Activated CD8-positive, alpha-beta T cell treated with anti-CD3 and anti-CD28 coated beads, Interleukin-2, amount 10 ng/mL, durations not matched to agents 7 days and 5 days (primary cell): ENCODE measurements at places on chromosomes 2 and 18. TPM values are rescaled to one million over a fixed set of nuclear protein-coding genes. Genes with fewer than 3 reads are reported as not detected.
A peak's percentile ranks its signal among the peaks of the same experiment; 100 is the strongest.

DNA sequence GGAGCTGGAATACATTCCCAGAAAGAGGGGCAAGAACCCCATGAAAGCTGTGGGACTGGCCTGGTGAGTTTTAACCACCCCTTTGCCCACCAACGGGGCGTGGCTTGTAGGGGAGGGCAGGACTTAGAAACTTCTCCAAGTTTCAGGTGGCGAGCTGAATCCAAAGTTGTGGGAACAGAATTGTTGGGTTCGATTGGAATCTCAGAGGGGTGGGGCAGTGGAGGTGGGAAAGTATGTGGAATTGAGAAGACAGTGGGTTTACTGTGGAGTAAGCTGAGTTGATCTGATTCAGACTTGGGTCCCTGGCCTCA lies 1.1 kb downstream of the PNKD start:
- H3K27me3 ChIP-seq = no peaks in the 10 kb centered on the region
- peaks cover 44% of the 10 kb centered on the region for H3K36me3 ChIP-seq
- H3K27ac ChIP-seq = peak overlapping the region; percentile 95
- H3K4me3 ChIP-seq = peak overlapping the region; percentile 96
- H3K4me1 ChIP-seq = peaks cover 41% of the 10 kb centered on the region

The WNT10A gene
- total RNA-seq = not detected

The SLC8A1 gene
- 0.45 TPM for total RNA-seq

GRCh38 chr18:39348757-39349156 lies 1783.2 kb upstream of the CELF4 start:
- H3K36me3 ChIP-seq = no peaks in the 10 kb centered on the region
- H3K27ac ChIP-seq = no peak overlapping the region
- no peaks in the 10 kb centered on the region for H3K27me3 ChIP-seq
- no peak overlapping the region for H3K4me3 ChIP-seq
- H3K4me1 ChIP-seq = no peaks in the 10 kb centered on the region

- no peak overlapping the region for H3K4me3 ChIP-seq
- DNase-seq = no peak
- no peaks in the 10 kb centered on the region for H3K27me3 ChIP-seq
- H3K27ac ChIP-seq = no peak overlapping the region
- no peaks in the 10 kb centered on the region for H3K4me1 ChIP-seq
- H3K36me3 ChIP-seq = peaks cover 18% of the 10 kb centered on the region
These were observed 213.4 kb downstream of the STK39 start for GRCh38 chr2:168033966-168034365.

DNA sequence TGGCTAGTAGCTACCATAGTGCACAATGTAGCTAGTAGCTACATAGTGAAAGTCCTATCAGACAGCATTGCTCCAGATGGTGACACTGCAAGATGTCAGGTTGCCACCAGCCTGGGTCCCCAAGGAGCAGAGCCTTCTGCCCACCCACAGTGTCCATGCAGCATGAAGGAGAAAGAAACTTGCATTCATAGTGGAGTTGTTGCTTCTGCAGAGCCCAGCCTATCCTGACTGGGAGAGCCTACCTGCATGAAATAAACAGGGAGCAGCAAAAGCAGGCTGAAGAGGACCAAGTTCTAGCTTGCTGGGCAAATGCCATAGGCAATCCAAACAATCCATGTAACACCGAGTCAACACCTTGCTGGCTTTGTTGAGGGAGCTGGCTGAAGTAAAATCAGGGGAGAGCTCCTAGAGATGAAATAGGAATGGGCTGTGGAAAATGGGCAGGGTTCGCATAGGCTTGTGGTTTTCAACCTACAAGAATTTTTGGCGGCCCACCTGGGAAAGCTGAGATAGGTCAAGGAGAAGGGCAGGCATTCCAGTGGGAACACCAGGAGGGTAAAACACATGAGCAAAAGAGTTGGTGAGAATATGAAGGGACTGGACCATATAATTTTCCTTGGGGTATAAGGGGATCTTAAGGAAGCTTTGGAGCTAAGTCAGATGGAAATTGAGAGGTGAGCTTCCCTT lies 195.8 kb downstream of the CYP26B1 start:
- H3K36me3 ChIP-seq = no peaks in the 10 kb centered on the region
- peak; percentile 13 for DNase-seq
- H3K27ac ChIP-seq = no peak overlapping the region
- peaks cover 2% of the 10 kb centered on the region for H3K27me3 ChIP-seq
- H3K4me3 ChIP-seq = no peak overlapping the region

The CDK15 gene
- not detected for total RNA-seq

The SLC35G4 gene
- not detected for total RNA-seq

The EGR4 gene
- total RNA-seq = not detected

GRCh38 chr2:82795446-82795845 lies 1663.6 kb downstream of the SUCLG1 start:
- DNase-seq = no peak
- H3K27me3 ChIP-seq = no peaks in the 10 kb centered on the region
- H3K4me3 ChIP-seq = no peak overlapping the region
- H3K36me3 ChIP-seq = no peaks in the 10 kb centered on the region
- no peak overlapping the region for H3K27ac ChIP-seq

- H3K27ac ChIP-seq = no peak overlapping the region
- H3K27me3 ChIP-seq = no peaks in the 10 kb centered on the region
- DNase-seq = no peak
These were observed 9.7 kb downstream of the CREB1 start for GRCh38 chr2:207539470-207539869.

The GREB1L gene
- total RNA-seq = not detected

GRCh38 chr2:54432251-54433015 lies 23.7 kb upstream of the SPTBN1 start:
- no peak overlapping the region for H3K27ac ChIP-seq
- H3K4me1 ChIP-seq = peaks cover 16% of the 10 kb centered on the region
- peaks cover 8% of the 10 kb centered on the region for H3K27me3 ChIP-seq
- H3K36me3 ChIP-seq = no peaks in the 10 kb centered on the region

DNA sequence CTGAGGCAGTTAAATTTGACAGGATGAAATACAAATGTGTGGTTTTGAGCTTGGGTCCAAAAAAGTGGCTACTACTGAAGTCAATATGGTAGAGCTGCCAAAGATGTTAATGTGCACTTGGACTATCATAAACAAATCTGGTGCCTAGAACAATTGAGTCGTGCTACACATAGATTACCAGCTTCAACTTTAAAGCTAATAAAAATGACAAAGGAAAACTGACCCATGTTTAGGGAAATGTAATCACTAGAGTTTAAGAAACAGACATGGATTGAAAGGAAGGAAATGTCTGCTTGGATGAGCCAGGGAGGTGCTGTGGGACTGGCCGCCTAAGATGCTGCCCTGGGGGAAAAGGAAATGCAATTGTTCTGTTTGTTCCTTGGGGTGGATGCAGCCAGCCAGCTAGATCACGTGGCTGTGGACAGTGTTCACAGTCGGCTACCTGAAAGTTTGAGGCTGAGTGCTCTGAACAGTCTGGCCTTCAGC lies 36.6 kb downstream of the CYB5A start:
- H3K36me3 ChIP-seq = no peaks in the 10 kb centered on the region
- H3K27me3 ChIP-seq = no peaks in the 10 kb centered on the region
- H3K4me1 ChIP-seq = no peaks in the 10 kb centered on the region
- no peak for DNase-seq

DNA sequence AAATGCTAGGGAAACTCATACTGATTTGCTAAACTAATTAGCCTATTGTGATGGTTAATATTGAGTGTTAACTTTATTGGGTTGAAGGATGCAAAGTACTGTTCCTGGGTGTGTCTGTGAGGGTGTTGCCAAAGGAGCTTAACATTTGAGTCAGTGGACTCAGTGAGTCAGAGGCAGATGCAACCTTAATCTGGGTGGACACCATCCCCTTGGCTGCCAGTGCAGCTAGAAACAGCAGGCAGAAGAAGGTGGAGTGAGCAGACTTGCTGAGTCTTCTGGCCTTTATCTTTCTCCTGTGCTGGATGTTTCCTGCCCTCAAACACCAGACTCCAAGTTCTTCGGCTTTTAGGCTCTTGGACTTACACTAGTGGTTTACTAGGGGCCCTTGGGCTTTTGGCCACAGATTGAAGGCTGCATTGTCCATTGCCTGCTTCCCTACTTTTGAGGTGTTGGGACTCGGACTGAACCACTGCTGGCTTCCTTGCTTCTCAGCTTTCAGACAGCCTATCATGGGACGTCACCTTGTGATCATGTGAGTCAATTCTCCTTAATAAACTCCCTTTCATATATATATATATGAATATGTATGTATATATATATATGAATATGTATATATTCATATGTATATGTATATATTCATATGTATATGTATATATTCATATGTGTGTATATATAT lies 69.7 kb downstream of the RPRM start:
- DNase-seq = no peak
- no peak overlapping the region for H3K27ac ChIP-seq
- no peak overlapping the region for H3K4me3 ChIP-seq
- no peaks in the 10 kb centered on the region for H3K4me1 ChIP-seq
- no peaks in the 10 kb centered on the region for H3K27me3 ChIP-seq

The TSPYL6 gene
- total RNA-seq = not detected

The FBLN7 gene
- total RNA-seq = 0.91 TPM

The ICOS gene
- 32.6 TPM for total RNA-seq

The ANKRD30B gene
- not detected for total RNA-seq

The RIT2 gene
- not detected for total RNA-seq

DNA sequence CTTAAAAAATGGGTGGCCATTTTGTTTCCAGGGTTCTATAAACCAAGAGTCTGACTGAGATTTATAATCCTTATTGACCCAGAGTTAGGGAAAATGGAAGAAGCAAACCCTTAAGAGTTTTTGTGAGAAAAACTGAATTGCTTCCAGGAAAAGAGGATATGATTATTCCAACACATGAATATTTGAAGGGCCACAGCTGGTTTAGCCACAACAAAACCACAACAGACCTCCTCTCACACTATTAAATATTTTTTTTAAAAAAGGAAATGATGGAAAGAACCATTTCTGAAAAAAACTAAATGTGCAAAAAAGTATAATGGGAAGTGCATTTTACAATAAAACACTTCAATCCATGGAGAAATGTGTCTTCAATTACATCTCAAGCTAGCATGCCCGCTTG lies 182.7 kb downstream of the ETAA1 start:
- no peak overlapping the region for H3K4me3 ChIP-seq
- DNase-seq = no peak
- H3K36me3 ChIP-seq = no peaks in the 10 kb centered on the region
- no peaks in the 10 kb centered on the region for H3K27me3 ChIP-seq

DNA sequence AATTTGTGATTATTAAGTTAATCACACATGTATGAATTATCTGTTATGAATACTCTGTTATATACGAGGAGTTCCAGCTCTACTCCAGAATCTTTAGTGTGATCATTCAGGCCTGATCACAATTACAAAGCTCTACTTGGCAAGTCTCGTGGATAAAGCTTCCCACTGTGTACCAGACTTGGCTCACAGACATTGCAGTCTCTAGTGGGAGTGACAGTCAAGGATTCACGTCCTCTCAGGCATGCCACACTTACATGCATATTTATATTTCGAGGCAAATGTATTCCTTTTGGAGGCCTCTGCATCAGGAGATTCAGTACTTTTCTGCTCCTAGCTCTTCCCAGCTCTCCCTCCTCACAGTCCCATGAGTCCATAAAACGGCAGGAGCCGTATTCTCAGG lies 403.4 kb upstream of the CDH7 start:
- no peak overlapping the region for H3K27ac ChIP-seq
- no peaks in the 10 kb centered on the region for H3K4me1 ChIP-seq
- H3K36me3 ChIP-seq = no peaks in the 10 kb centered on the region
- H3K27me3 ChIP-seq = no peaks in the 10 kb centered on the region

The PRKAG3 gene
- total RNA-seq = not detected

The ANKRD29 gene
- not detected for total RNA-seq

DNA sequence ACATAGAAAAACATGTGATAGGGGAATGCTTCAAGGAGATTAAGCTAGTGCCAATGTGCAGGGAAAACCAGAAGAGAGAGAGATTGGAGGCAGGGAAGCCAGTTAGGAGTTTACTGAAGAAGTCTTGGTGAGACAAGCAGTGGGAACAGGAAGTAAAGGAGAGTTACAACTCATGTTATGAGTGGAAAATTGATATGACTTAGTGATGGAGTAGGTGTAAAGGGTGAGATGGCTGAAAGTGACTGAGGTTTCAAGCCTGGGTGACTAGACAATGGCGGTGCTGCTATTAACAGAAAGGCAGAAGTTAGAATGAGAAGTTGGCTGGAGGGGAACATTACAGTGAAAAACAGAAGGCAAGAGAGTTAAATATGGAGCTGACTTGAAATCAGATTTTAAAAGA lies 16.5 kb downstream of the DOK1 start:
- H3K4me1 ChIP-seq = peaks cover 36% of the 10 kb centered on the region
- H3K27me3 ChIP-seq = no peaks in the 10 kb centered on the region
- H3K4me3 ChIP-seq = no peak overlapping the region
- no peak for DNase-seq
- H3K27ac ChIP-seq = no peak overlapping the region
